Stimulated activated CD8-positive, alpha-beta memory T cell treated with anti-CD3 and anti-CD28 coated beads, Interleukin-4, amount 100 ng/mL, for 24 hours (primary cell): ENCODE measurements at places on chromosomes 3 and 15.

DNA sequence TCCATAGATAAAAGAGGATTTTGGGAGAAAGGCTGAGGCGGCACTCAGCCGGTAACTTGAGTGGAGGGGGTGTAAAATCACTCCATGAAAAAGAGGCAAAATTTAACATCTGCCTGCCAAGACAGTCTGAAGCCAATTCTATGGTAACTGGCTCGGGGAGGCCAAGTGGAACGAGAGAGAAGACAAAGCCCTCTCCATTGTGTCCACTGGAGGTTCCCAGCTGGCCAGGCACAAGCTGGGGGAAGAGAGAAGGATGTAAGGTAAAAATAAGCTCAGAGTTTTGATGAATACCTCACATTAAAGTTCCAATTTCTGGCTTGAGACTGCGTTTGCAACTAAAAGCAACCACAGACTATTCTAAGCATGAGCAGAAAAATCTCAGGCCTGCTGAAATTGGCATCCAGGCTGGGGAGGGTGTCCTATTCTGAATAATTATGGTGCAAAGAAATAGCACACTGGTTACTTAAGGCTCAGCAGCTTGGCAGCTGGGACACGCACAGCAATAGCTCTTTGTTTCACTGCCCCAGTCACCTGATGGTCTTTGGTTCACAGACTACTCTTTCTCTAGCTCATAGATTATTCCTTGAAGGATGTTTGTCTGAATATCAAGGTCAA lies 48.8 kb downstream of the CHRD start:
- no peak for DNase-seq

GRCh38 chr3:37862219-37862902 lies 681 bp downstream of the CTDSPL start:
- peak; percentile 29 for DNase-seq

DNA sequence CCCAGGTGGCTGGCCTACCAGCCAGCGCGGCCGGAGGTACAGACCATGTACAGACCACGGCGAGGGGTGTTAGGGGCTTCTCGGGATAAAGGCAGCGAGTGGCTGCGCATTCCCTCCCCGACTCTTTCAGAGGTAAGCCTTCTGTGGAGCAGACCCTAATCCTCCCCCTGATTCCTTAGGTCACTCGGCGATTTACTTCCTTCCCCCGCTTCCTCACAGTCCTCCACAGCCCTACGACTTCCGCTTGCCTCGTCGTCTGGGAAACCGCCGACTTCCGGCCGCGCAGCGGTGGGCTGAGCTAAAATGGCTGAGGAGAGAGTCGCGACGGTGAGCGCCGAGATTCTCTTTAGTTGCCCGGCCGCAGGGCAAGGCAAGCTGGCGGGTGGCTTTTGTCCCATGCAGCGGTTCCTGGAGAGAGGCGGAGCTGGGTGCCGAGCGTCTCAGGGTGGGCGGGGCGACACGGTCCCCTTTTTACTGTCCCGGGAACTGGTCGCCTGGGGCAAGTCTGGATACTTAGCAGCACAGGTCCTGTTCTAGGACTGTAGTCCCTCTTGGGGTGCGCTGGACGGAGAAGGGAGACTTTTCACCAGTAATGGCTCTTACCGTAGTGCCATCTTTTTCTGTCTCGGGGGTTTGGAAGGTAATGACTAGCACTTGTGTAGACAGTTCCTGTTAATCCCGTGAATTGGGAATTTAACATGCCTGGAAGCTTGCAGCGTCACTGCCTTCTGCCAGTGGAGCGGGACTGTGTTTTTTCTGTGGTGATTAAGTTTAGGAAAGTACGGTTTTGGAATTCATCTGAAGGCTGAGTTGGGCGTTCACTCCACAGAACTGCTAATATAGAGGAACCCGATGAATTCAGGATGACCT lies at the start of the genes BBS4 and HIGD2B:
TSS of gene BBS4 (plus strand) at position 283 of the 870 bp plus-strand sequence. CDS start at position 304, 21 bp downstream.
TSS of gene HIGD2B (minus strand) at position 258 of the 870 bp plus-strand sequence. CDS start 9,808 bp downstream, outside the sequence.
- DNase-seq, result peak; percentile 79

GRCh38 chr3:187242435-187242834 lies 45.1 kb downstream of the RTP1 start:
- DNase-seq, result no peak

DNA sequence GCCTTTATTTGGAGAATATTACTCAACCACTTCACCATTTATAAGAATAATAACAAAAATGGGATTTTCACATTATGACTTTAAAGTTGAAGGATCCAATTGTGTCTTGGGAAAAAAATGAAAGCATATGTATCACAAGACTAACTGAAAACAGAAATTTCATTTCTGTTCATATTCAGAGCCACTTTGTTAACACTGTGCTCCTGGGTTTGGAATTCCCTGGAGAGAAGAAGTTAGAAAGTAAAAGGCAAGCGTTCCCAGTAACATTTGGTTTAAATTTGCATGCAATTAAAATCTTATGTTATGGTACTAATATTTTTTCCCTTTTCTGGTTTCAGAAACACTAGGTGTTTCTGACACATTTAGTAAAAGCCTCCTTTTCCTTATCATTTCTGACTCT lies 230.8 kb downstream of the RBMS3 start:
- DNase-seq, result no peak

GRCh38 chr3:54966979-54967378 lies 39.1 kb upstream of the LRTM1 start:
- DNase-seq, result no peak

DNA sequence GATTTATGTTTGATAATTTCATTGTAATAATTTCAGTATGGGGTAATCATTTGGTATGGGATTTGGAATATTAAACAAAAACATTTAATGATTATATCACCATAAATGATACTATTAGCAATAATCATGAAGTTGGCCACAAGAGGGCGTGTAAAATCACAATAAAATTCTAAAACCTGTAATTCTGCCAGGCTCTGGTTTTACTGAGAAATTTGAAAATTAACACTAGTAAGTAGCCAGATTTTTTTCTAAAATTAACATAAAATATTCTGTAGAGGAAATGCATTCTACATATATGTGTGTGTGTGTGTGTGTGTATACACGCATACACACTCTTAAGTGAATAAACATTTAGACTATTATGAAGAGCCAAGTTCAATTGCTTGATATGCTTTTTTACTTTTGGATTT lies 40.5 kb downstream of the FEZF2 start:
- DNase-seq, result no peak
